ENCODE measurements at places on chromosomes 2 and 18.

GRCh38 chr2:187228986-187229385, 219.1 kb downstream of the CALCRL start:
- DNase-seq = no peak

- no peak for DNase-seq
Observed at GRCh38 chr2:164675027-164675426, 53.7 kb upstream of the GRB14 start.

- no peak for DNase-seq
Observed at GRCh38 chr2:9392898-9393765, 30.2 kb downstream of the ITGB1BP1 start.

DNA sequence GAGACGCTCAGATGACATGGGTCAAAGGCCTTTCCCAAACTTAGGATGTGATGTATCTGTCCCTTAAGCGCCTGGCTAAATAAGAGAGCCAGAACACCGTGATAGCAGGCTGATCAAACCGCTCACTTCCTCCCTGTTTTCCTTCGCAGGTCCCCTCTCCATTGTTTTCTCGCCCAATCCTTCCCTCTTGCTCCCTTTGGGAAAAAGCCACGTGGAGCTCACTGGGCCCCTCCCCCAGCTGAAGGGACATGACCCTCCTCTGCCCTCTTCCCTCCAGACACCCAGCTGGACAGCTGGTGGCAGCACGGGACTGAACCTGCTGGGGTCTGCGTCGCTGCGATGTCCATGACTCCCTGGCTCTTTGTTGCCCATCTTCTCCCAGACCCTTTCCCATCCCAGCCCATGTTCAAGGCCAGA, 201.7 kb downstream of the TNS1 start:
- no peak for DNase-seq

GRCh38 chr2:224819075-224819474, 102.9 kb upstream of the CCDC195 start:
- no peak for DNase-seq

GRCh38 chr2:28452534-28453081, 43.3 kb upstream of the PLB1 start:
- no peak for DNase-seq

GRCh38 chr18:44651918-44652572, 28.6 kb upstream of the SETBP1 start:
- no peak for DNase-seq

DNA sequence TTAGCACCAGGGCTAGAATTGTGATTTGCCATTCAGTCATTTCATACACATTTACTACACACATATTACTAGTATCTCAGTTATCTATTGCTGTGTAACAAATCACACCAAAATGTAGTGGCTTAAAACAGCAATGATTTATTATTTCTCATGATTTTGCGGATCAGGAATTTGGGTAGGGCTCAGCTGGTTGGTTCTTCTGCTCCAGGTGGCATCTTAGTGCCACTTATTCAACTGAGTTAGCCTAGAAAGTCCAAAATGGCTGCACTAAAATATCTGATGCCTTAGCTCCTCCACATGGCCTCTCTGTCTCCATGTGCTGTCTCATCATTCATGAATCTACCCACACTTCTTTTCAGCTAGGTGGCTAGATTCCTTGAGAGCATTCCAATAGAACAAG, 107.1 kb downstream of the ZFP36L2 start:
- DNase-seq = no peak

- DNase-seq = peak; percentile 16
Observed at GRCh38 chr2:65130664-65131175, 814 bp upstream of the RAB1A start.

- no peak for DNase-seq
Observed at GRCh38 chr2:1910592-1911246, 166.4 kb upstream of the PXDN start.

GRCh38 chr2:29475499-29475898, 360.3 kb downstream of the CLIP4 start:
- no peak for DNase-seq

GRCh38 chr2:26462511-26463243, 15.2 kb downstream of the OTOF start:
- DNase-seq = peak; percentile 37

DNA sequence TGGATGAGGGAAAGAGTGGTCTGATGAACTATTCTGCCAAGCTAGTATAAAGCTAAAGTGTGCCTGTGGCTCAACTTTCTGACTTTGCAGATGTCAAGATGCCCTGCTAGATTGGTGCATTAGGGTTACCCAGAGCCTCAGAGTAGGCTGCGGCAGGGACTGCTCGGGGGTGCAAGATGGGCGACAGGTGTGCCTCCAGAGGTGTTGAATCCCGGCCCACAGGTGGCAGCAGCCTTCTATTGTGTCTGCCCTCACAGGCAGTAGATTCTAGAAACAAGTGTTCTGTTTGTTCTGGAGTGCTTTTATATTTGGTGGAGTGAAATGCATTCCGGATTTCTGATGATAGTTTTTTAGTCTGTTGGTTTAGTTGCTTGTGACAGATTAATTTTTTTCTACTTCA, 131.6 kb upstream of the IL1R2 start:
- DNase-seq = no peak

- DNase-seq = no peak
Observed at GRCh38 chr2:134739879-134740301, 21.1 kb upstream of the TMEM163 start.

DNA sequence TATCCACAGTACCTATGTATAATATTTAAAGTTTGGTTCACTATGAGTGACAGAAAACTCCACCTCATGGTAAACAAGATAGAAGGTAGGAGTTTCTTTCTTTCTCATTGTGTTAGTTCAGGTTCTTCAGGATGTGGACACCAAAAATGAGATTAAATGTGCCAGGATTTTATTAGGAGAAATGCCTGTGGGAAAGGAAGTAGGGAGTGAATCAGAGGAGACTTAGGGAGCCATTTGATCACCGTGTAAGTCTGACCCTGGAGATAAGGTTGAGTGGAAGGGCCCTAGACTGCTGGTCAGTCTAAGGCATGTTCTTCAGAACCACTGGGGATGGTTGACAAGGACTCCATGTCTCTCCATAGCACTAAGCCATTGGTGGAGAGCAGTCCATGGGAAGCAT, 8.1 kb downstream of the AOX1 start:
- DNase-seq = no peak

DNA sequence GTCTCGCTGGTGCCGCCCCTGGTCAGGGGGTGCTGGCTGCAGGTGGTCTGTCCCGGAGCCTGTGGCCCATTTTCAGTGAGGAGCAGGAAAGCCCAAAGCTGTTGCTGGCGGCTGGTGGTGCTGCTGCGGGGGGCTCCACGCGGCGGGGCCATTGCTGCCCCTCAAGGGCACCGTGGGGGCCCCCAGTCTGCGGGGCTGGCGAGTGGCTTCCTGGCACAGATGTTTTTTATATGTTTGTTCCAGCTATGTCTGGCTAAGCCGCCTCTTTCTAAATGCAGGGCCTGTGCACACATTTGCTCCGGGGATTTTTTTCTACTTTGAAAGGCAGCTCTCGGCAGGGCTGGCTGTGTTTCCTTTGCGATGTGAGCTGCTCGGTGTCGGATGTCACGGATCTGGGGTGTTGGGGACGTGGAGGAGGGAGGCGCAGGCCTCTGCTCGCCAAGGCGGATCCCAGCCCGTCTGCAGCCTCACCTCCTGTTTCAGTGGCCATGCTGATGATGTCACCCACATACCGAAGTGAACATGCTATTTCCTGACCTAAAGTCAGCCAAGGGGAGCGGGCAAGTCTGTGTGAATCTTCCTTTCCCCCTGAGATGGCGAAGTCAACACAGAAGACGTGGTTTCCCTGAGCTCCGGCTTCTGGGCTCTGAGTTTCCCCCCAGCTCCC, 112.0 kb upstream of the CTDP1 start:
- DNase-seq = peak; percentile 61

- DNase-seq = no peak
Observed at GRCh38 chr2:200310545-200310971, 4.1 kb downstream of the SPATS2L start.

DNA sequence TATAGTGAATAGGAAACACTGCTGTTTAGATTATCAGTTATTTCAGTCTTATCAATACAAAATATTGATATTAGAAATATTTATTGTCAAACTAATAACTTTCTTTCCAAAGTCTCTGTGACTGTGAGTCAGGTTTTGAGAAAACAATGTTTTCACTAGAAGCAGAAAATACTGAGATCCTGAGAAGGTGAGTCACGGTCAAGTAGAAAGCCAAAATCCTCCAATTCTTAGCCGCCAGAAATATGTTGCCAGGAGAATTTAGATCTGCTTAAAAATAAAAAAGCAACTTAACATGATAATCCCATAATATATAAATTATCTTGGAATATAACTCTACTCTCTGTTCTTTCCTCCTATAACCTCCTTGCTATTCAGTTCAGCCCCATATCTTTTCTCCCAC, 181.9 kb upstream of the NRXN1 start:
- no peak for DNase-seq

- DNase-seq = no peak
Observed at GRCh38 chr2:23606968-23607367, 222.0 kb downstream of the KLHL29 start.

GRCh38 chr2:223099561-223099960, 47.6 kb downstream of the KCNE4 start:
- DNase-seq = no peak

GRCh38 chr2:46131-46470, 204 bp downstream of the FAM110C start:
- DNase-seq = no peak

- no peak for DNase-seq
Observed at GRCh38 chr18:56575819-56576663, 62.4 kb downstream of the TXNL1 start.

DNA sequence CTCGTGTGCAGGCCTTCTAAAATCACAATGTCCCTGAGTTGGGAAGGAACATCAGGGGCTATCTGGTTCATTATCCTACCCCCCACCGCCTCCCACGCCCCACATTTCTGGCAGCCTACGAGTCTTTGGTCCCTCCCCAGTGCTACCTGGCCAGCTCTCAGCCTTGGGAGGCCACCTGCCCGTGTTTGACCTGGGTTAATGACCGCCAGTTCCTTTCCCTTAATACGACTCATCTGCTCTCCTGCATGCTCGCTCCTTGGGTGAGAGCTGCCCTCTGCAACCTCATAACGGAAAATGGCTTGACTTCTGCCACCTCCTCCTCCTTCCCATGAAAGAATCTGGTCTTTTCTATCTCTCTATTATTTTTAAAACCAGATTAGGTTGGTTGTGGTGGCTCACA, 112.5 kb downstream of the NEDD4L start:
- DNase-seq = no peak

GRCh38 chr2:126908721-126909177, 10.1 kb downstream of the TEX51 start:
- DNase-seq = no peak

- DNase-seq = no peak
Observed at GRCh38 chr2:208210688-208211451, 21.0 kb upstream of the C2orf80 start.

DNA sequence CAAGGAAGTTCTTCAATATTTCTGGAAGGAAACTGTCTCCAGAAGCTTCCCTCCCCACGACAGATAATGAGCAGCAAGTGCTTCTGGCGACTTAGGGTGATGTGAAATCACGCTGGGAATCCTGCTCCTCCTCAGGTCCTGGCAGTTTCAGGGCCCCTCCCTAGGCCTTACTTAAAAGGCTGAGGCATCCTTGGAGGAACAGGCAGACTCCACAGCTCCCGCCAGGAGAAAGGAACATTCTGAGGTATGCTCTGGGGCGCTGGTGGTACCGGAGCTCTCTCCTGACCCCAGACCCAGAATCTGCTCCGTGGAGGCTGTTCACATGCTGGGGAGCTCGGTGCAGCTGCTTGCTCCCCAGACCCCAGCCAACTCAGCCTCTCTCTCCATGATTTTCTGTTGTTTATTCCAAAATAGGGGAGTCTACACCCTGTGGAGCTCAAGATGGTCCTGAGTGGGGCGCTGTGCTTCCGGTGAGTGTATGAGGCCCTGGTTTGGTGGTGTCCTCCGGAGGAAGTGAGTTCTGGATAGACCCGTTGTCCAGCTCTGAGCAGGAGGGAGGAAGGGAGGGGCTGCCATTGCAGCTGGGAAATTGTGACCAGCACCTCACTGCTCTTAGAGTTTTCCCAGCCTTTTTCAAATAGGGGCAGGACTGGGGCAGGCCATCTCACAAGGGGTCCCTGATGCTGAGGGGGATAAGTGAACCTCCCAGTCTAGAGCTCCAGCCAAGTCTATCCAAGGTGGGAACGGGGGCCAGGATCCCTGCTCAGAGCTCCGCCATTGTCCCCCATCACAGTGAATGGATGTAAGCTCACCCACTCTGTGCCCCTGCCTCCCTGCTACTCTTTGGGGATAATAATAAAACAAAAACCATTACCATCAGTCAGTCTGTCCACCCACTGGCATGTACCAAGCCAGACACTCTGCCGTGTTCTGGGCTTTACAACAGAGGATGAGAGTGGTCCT, at the start of gene IL36RN:
Gene IL36RN (plus strand): TSS at position 201 of the 963 bp plus-strand sequence. CDS start 241 bp downstream, at position 442.
- no peak for DNase-seq

- peak; percentile 21 for DNase-seq
Observed at GRCh38 chr2:119233326-119234020, 9.8 kb downstream of the STEAP3 start.

DNA sequence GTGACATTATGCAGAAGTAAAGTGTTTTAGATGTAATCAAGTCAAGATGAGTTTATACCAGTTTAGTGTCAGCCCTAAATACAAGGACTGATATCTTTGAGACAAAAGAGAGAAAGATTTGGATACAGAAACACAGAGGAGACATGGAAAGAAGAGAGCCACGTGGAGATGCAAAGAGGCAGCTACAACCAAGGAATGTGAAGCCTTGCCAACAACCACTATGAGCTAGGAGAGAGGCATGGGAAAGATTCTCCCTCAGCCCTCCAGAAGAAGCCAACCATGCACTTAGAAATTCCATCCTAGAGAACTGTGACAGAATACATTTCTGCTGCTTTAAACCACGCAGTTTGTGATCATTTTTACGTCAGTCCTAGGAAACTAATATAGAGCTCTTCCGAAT, 217.2 kb downstream of the DOK6 start:
- DNase-seq = peak; percentile 51

GRCh38 chr2:79576451-79576850, 63.6 kb downstream of the CTNNA2 start:
- no peak for DNase-seq

GRCh38 chr2:53780056-53780455, 6.7 kb downstream of the ASB3 start:
- no peak for DNase-seq

GRCh38 chr2:209864716-209865295, 93.2 kb downstream of the UNC80 start:
- no peak for DNase-seq

DNA sequence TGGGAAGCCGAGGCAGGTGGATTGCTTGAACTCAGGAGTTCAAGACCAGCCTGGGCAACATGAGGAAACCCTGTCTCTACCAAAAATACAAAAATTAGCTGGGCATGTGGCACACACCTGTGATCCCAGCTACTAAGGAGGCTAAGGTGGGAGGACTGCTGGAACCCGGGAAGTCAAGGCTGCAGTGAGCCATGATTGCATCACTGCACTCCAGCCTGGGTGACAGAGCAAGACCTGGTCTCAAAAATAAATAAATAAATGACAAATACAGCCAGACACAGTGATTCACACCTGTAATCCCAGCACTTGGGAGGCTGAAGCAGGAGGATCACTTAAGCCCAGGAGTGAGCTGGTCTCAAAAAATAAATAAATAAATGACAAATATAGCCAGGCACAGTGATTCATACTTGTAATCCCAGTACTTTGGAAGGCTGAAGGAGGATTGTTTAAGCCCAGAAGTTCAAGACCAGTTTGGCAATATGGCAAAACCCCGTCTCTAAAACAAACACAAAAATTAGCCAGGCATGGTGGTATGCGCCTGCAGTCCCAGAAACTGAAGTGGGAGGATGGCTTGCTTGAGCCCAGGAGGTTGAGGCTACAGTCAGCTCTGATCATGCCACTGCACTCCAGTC, 6.2 kb downstream of the KANSL3 start:
- DNase-seq = peak; percentile 31

Measured in GM04503 (cell line).